Brain (organoid and tissue), 16 donors: ENCODE measurements at places on chromosomes 6 and 20. TPM values are rescaled to one million over a fixed set of nuclear protein-coding genes. Genes with fewer than 3 reads are reported as not detected.
A peak's percentile ranks its signal among the peaks of the same experiment; 100 is the strongest.

- no peak for DNase-seq
Observed at GRCh38 chr20:3686867-3687321, 5.1 kb upstream of the ADAM33 start.

GRCh38 chr6:41161851-41162552, 914 bp downstream of the TREM2 start:
- DNase-seq: no peak

GRCh38 chr20:51529081-51529681, 13.3 kb downstream of the NFATC2 start:
- DNase-seq: no peak

DNA sequence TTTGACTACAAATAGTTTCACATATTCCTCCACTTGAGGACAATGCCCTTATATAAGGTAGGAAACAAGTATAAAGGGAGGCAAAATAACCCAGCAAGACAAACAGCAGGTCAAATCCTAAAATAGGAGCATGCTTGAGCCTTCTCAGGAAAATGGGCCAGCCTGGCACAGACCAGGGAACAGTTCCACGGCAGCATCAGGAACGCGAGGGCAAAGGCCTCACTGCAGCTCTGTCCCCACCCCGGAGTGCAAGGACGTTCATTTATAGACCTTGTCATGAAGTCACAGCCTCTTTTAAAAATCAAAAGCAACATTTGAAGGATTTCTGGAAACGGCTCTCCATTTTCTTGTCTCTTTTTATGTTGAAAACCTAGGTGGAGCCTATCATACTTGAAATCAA, 17.1 kb downstream of the PDE10A start:
- DNase-seq: no peak

- no peak for DNase-seq
Observed at GRCh38 chr20:19881080-19881840, 123.2 kb downstream of the RIN2 start.

- DNase-seq: no peak
Observed at GRCh38 chr6:31568537-31568961, 3.5 kb upstream of the LTA start.

- DNase-seq: peak; percentile 70
Observed at GRCh38 chr6:149450679-149451375, 34.0 kb downstream of the ZC3H12D start.

DNA sequence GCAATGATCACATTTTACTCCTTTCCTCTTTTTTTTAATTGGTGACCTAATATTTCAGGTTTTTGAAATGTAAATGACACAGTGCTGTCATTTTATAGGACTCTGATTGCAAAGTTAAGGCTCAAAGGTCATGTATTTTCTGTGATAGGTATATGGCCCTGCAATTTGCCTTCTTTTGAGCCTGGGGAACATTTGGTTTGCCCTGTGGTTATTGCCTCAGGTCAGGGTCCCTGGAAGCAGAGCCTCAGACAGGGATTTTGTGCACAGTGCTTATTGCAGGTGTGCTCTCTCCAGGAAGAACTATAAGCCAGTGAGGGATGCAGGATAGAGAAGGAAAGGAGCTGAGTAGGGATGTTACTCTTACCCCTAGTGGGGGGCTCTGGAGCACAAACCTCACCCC, 229.3 kb upstream of the ECI2 start:
- no peak for DNase-seq

DNA sequence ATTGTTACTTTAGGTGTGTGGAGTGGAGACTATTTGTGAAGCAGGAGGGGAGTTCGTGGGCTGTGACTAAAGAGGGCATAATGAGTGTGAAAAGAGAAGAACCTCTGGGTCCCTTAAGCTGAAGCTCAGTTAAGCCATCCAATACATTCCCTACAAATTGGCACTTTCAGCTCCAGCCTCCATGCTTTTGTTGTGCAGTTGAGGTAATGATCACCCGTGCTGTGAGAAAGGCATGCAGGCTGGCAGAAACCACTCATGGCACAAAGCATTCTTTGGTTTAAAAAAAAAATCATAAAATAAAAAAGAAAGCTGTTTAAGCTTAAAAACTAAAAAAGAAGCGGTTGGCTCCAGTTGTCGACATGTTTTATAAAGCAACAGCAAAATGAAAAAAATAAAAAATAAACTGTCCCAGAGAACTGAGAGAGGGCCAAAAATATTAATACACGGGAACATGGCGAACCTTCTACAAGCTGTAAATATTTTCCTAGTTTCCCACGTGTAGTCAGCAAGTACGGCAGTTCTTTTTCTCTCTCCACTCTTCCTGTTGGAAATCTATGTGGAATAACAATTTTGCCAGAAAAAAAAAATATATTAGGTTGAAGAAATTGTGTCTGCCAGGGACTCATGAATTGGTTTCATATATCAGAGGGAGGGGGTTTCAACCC, 82.2 kb downstream of the ANKRD60 start:
- DNase-seq: peak; percentile 33

DNA sequence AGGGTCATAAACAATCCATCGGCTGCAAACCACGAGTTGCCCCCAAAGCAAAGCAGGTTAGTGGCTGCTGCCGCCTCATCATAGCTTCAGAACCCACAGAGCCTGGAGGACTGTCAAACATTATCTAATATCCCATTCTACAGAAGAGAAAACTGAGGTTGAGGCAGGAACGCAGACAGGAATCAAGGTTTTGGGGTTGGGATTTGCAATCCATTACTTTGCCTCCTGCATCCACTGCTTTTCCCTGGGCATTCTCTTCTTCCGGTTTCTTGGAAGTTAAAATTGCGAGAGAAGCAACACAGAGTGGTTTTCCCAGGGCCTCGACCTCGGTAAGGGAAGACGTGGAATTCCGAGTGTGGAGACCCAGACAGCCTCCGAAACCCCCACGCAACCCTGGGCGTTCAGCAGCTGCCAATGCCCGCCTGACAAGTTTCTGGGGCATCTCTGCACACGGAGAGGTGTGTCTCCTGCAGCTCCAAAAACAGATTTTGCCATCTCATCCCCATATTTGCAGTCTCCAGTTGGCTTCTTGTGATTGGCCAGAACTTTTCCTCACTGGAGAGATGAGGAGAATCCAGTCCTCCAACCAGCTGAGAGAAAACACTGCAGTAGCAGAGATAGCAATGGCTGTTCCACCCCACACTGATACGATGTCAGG, 45.5 kb upstream of the SNAP25 start:
- DNase-seq: no peak

DNA sequence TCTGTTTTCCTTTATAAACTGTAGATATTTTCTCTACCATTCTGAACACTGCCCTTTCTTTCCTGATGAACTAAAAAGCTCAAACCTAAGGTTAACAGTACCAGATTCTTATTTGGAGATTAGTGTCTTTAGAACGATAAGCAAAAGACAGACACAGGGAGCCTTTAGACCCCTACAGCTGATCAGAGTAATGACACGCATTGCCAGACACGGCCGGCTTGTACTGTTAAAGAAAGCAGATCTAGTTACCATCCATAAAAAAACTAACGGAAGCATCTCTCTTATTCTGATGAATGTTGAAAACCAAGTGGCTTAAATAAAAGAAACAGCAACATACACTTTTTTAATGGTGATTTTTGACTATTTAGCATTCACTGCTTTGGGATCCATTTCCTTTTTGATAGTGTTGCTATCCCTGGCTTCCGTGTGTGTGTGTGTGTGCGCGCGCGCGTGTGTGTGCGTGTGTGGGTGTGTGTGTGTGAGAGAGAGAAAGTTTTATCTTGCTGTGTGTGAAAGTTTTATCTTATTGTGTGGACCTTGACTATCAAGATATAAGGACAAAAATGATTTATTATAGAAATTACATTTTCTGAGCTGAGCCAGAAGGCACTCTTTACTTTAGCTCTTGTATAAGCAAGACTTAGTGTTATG, 95.6 kb upstream of the SLC35B3 start:
- DNase-seq: peak; percentile 39

DNA sequence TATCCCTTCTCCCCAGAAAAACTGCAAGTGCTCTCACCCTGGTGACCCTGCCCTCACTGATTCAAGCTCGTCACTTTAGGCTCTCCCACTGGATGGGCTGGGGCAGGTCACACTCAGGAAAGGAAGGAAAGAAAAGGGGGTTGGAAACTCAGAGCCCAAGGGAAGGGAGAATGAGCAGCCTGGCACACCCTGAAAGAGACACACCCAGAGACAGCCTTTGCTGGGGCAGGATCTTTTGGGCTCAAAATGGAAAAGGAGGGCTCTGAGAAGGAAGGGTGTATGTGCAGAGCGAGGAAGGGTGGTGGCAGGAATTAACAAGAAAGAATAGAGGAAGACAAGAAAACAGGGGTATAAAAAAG, 2.5 kb downstream of the PPP1R18 start:
- DNase-seq: no peak

- DNase-seq: no peak
Observed at GRCh38 chr6:116405138-116405537, 34.4 kb downstream of the DSE start.

- DNase-seq: no peak
Observed at GRCh38 chr6:137973201-137973600, 106.1 kb downstream of the TNFAIP3 start.

DNA sequence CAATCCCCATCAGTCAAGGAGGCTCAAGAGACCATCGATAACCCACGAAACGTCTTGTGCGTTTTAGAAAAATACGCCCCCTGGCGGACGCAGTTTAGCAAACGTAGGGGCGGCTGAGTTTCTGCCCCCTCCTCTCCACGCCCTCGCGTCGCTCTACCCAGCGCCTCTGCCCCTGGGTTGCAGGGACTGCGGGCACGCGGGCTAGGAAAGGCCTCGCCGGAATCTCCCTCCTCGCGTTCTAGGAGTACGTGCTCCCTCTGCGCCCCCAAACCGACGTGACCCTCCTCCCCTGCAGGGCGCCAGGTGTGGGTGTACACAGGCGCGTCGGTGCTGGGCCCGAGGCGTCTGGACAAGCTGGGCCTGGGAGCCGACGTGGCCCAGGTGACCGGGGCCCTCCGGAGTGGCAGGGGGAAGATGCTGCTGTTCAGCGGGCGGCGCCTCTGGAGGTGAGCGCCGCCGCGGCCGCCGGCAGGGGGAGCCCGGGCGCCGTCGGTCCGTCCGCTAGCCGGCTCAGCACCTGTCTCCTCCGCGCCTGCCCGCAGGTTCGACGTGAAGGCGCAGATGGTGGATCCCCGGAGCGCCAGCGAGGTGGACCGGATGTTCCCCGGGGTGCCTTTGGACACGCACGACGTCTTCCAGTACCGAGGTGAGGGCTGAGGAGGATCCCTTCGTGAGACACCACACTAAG, 5.3 kb downstream of the MMP9 start:
- DNase-seq: no peak

GRCh38 chr6:143196525-143197225, 136.0 kb downstream of the AIG1 start:
- no peak for DNase-seq

DNA sequence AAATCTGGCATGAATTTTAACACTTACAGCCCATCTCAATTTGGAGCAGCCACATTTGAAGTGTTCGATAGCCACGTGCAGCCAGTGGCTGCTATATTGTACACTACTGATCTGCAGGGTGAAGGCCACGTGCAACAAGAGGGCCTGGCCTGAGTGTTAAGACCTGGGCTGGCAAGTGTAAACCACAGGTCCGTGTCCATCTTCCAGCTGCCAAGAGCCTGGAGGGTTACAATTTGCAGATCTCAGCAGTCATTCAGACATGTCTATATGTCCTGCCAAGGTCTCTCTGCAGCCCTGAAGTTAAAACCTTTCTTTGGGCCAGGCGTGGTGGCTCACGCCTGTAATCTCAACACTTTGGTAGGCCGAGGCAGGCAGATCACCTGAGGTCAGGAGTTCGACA, 14.1 kb downstream of the SGK2 start:
- DNase-seq: no peak

DNA sequence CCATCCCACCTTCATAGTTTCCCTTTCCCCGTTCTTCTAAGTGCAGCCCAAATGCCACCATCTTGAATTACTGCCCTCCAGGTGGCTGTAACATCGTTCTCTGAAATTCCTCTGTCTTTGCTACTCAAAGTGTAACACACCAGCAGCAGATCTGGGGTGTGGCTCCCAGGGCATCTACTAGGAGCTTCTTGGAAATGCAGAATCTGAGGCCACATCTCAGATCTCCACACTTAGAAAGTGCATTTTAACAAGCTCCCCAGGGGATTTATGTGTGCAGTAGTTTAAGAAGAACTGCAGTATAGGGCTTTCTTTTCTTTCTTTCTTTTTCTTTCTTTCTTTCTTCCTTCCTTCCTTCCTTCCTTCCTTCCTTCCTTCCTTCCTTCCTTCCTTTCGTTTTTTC, 1.7 kb upstream of the MLIP start:
- no peak for DNase-seq

- DNase-seq: no peak
Observed at GRCh38 chr20:40361916-40362315, 327.1 kb downstream of the MAFB start.

- DNase-seq: no peak
Observed at GRCh38 chr6:47132724-47133123, 90.6 kb upstream of the ADGRF1 start.

DNA sequence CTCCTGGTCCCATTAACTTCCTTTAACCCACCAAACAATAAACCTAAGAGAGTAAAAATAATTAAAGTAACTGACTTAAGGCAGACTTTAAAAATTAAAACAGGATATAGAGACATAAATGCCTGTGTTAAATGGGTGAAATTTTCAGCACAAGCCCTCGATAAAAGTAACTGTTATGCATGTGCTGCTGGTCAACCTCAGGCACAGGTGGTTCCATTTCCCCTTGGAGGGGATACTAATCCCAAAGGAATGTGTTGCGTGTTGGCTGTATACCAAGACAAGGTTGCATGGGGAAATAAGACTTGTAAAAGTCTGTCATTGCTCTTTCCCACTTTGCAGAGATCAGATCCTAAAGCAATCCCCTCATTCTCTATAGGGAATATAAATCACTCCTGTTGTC, 25.8 kb downstream of the HLA-A start:
- no peak for DNase-seq

The CTAGE9 gene
- polyA plus RNA-seq: not detected

The ABT1 gene
- 16.0 TPM for polyA plus RNA-seq

The RIMS1 gene
- 2.0 TPM for polyA plus RNA-seq

The CCR6 gene
- polyA plus RNA-seq: 0.27 TPM

The BPIFB4 gene
- polyA plus RNA-seq: not detected

The CST2 gene
- polyA plus RNA-seq: not detected

The TRIM15 gene
- polyA plus RNA-seq: not detected

The LPIN3 gene
- 0.25 TPM for polyA plus RNA-seq
